Activated T-cell treated with anti-CD3 and anti-CD28 coated beads, Interleukin-2, amount 50 U/mL, for 1 hour (primary cell): ENCODE measurements at places on chromosomes 13 and 19.

DNA sequence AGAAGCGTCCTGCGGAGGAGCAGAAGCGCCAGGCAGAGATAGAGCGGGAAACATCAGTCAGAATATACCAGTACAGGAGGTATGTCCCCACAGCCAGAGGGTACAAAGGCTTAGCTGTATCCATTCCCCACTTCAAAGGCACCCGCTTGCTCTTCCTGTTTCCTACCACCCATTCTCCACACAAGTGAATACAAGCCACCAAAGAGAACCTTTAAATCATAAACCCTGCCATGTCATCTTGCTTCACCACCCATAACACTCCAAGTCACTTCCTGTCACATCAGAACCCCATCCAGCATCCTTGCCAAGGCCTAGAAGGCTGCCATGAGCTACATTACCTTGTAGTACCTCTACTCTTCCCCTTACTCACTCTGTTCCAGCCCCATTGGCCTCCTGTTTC lies 205.8 kb downstream of the LMO7 start:
- no peak for DNase-seq

- no peak for DNase-seq
Measured at GRCh38 chr13:107339209-107339608, 771.3 kb upstream of the ARGLU1 start.

DNA sequence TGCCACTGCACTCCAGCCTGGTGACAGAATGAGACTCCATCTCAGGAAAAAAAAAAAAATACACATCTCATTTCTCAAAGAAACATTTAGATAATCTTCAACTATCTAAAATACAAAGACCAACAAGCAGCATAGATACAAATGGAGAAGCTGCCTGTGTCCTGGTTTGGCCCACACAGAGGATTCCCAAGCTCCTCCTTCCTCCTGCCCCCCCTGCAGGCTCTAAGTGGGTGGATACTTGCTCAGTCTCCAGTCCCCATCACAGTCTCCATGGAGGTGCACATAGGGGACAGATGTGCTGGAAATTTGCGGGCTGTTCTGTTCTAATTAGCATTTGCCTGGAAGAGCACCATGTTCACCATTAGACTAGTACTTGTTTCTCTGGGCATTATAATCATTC lies 59.9 kb downstream of the ABCC4 start:
- DNase-seq, result no peak

GRCh38 chr13:95239283-95239682 lies 62.0 kb downstream of the ABCC4 start:
- no peak for DNase-seq

DNA sequence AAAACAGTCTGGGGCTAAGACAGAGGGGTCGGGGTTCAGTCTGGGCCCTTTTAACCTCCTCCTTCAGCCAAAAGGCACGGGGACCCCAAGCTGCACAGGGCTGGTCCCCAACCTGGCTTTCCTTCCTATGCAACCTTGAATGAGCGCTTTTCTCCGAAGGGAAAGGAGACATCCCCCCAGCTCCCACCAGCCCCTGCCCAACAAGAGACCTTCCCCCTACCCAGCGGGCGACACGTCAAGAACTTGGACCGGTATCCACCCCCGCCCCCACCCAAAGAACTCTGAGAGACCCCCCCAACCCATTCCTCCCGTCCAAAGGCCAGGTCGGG lies 35.0 kb upstream of the NANOS3 start:
- DNase-seq, result no peak

DNA sequence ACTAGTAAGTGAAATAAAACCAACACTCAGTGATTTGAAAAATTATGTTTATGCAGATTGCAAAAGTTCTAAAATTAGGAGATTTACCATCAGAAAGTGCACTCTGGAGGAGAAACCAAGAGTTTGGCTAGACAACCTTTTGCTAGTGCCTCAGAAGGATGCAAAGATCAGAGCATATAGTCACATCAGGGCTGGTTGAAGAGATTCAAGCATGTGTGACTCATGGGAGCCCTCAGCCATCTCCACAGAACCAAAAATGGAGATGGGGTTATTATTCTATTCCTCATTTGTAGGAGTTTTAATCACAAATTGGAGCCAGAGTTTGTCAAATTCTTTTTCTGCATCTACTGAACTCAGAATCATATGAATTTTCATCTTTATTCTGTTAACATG lies 32.9 kb upstream of the OXGR1 start:
- DNase-seq, result no peak

- no peak for DNase-seq
Measured at GRCh38 chr13:41111454-41111853, 21.1 kb downstream of the KBTBD6 start.

GRCh38 chr13:73204952-73205351 lies 146.1 kb downstream of the KLF5 start:
- no peak for DNase-seq

GRCh38 chr19:39237200-39238184 lies 7.3 kb downstream of the IFNL3 start:
- DNase-seq, result peak; percentile 39

DNA sequence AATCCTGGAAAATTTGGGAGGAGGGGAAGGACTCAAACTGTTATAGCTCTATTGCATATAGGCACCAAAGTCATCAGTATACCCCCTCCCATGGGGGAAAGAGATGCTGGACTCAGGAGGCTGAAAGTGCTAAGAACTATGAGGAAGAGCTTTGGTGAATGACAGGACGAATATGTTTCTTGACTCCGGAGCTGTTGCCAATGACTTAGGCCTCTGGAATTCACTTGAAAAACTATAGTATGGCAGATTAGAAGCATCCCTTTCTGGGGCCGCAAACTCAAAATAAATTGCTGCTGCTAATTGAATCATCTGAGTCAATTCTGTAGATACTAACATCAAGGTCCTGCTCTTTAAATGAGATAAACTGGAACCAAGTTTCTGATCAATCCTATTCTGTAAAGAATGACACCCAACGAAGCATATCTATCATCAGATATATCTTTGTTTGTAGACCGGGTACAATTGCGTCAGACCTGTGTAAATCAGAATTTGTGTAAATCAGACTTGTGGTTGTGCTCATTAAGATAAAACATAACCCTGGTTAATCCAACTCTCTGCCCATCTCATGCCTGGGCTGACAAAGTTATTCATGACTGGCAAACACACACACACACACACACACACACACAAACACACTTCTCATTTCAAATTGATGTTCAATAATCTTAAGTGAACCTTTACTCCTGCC lies 1793.8 kb upstream of the PCDH20 start:
- DNase-seq, result no peak

- DNase-seq, result no peak
Measured at GRCh38 chr19:45351401-45351952, 10.9 kb downstream of the KLC3 start.

DNA sequence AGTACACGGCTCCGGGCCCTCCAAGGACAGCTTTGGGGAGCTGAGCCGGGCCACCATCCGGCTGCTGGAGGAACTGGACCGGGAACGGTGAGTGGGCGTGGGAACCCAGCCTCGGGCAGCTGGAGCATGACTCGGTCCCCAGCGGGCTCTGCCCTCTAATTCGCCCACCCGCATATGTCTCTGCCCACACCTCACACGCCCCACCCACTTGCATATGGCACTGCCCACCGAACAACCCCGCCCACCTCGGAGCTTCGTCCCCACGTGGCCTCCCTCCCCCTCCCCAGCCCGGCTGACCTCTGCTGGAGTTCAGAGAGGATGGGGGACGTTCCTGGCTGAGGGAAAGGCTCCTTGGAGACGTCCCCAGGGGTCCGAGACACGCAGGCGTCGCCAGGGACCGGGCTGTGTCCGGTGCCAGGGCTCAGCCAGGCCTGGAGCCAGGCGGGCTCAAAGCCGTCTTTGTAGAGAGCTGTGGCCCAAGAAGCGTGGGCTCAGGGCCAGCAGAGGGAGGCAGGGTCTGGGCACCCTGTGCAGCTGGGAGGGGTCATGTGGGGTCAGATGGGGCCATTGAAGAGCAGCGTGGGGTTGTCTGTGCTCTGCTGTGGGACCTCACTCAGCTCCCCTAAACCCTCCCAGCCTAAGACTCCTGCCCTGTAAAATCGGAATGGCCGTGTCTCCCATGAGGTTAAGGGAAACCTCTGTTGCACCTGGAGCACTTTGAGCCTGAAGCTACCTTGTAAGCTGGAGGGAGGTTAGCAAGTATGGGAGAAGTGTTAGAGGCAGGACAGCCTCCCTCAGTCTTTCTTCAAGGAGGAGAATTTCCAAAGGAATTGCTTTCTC lies 3.8 kb downstream of the APC2 start:
- DNase-seq, result no peak

DNA sequence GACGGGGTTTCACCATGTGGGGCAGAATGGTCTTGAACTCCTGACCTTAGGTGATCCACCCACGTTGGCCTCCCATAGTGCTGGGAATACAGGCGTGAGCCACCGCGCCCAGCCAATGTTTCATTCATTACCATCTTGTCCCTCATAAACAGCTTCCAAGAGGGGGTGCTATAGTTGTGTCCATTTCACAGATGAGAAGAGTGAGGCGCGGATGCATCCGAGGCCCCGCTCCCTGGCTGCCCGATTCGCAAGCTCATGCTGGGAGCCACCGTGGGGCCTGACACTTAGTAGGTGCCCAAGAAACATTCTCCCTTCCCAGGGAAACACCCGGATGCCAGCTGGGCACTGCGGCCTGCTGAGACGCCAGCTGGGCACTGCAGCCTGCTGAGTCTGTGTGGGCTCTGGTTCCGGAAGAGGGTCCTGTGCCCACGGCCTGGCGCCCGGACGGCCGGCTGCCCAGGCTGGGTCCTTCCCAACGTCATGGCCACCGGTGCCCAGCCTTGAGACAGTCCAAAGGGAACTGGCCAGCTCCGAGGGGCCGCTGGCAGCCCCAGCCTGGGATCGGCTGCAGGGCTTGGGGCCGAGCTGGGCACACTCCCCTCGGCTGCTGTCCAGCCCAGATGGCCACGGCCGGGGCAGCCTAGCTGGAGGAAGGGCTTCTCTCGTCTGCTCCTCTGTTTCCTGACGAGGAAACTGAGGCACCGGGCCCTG lies 54.7 kb downstream of the NFIC start:
- DNase-seq, result no peak

DNA sequence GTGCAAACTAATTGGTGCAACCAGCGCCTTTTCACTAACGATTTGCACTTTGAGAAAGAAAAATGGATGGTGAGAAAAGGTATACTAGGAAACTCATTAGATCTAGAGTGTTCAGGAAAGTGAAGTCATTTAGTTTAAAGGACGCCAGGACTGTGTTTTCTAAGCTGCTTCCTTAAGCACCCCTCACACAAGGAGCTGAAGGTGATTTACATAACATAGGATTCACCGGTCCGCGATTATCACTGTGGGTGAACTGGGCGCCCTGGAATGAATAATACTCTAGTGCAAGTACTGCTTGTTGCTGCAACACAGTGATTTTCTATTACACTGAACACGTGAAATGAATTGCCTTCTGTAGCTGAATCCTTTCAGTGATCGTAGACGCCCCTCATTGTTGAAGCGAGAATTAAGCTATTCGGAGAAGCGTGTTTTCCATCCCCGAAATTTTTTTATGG lies 2.6 kb upstream of the MAB21L1 start:
- DNase-seq, result no peak

GRCh38 chr13:112057736-112058518 lies 9.0 kb upstream of the SOX1 start:
- DNase-seq, result no peak

DNA sequence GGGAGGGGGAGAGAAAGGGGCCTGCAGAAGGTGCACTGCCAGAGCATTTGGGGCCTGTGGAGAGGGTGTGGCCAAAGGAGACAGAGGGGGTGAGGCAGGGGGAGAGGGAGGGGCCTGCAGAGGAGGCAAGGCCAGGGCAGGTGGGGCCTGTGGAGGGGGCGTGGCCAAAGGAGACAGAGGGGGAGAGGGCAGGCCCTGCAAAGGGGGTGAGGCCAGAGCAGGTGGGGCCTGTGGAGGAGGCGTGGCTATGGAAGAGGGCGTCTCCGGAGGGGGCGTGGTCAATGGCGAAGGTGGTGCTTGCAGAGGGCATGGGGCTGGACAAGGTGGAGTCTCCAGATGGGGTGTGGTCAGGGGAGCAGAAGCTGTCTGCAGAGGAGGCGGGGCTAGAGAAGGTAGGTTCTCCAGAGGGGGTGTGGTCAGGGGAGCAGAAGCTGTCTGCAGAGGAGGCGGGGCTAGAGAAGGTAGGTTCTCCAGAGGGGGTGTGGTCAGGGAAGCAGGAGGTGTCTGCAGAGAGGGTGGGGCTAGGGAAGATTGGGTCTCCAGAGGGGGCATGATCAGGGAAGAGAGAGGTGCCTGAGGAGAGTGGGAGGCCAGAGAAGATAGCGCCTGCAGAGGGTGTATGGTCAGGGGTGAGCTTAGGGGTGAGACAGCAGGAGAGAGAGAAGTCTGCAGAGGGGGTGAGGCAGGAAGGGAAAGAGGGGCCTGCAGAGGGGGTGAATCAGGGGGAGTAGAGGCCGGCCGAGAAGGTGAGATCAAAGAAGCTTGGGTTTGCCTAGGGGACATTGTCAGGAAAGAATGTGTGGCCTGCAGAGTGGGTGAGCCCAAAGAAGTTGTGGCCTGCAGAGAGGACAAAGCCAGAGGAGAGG lies 3.4 kb downstream of the PRR36 start:
- DNase-seq, result peak; percentile 57

GRCh38 chr13:108214441-108215271 lies 680 bp downstream of the LIG4 start:
- no peak for DNase-seq

DNA sequence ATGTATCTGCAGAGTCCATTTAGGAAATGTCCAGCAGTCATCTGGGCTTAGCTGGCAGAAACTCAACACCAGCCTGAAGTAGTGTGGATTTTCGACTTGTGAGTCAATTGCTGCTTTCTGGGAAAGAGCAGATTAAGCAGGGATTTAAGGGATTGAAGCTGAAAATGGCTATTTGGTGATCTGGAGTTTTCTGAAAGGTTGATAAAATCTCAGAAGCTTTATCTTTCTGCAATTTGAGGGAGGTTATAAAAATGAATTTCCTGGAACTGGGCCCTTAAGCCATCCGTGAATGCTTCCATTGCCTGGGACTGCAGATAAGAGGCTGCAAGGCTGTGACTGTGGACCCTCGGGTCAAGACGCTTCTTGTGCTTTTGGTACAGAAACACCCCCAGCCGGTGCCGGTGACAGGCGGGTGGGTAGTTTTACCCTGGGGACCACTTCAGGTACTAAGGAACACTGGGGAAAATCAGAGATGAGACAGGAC lies 61.5 kb downstream of the COL4A1 start:
- DNase-seq, result no peak
